ENCODE measurements at places on chromosomes 1 and 21.

- H3K4me1 ChIP-seq, result no peaks in the 10 kb centered on the region
- peak overlapping the region; percentile 67 for H3K27ac ChIP-seq
- H3K27me3 ChIP-seq, result no peaks in the 10 kb centered on the region
- no peaks in the 10 kb centered on the region for H3K36me3 ChIP-seq
- DNase-seq, result peak; percentile 35
Measured at GRCh38 chr1:44941424-44942324, 44.7 kb downstream of the EIF2B3 start.

GRCh38 chr1:152343006-152343405, 16.8 kb downstream of the FLG2 start:
- peaks cover 5% of the 10 kb centered on the region for H3K27me3 ChIP-seq
- no peak overlapping the region for H3K4me3 ChIP-seq
- H3K27ac ChIP-seq, result no peak overlapping the region
- H3K36me3 ChIP-seq, result no peaks in the 10 kb centered on the region

GRCh38 chr21:42343101-42343500, 7.7 kb downstream of the TFF2 start:
- H3K27me3 ChIP-seq, result no peaks in the 10 kb centered on the region
- no peak for DNase-seq
- no peaks in the 10 kb centered on the region for H3K36me3 ChIP-seq
- H3K27ac ChIP-seq, result no peak overlapping the region
- no peak overlapping the region for H3K4me3 ChIP-seq

DNA sequence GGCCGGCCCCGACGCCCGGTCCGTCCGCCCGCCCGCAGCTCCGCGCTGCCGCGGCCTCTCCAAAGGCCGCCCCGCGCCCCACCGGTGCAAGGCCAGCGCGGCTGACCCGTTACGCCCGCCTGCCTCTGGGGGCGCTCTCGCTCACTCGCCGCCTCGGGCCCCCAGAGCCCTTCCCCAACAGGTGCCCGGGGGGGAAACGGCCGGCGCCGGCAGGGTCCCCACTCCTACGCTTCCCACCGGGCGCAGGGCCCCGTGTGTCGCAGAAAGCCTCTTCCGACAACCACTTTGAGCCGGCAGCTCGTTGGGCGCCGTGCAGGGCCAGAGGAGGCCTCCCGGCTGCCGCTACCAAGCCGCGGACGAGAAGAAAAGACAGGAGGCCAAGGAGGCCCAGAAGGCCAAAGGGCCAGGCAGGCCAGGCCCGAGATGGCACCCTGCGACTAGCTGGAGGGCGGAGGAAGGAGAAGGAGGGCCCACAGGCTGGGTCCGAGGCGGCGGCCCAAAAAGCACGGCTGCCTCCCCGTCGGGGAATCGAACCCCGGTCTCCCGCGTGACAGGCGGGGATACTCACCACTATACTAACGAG, 64.9 kb upstream of the FCGR2A start:
- no peaks in the 10 kb centered on the region for H3K27me3 ChIP-seq
- DNase-seq, result peak; percentile 84
- peak overlapping the region; percentile 60 for H3K27ac ChIP-seq
- no peaks in the 10 kb centered on the region for H3K36me3 ChIP-seq

GRCh38 chr1:54296666-54297065, 96.7 kb downstream of the MRPL37 start:
- H3K4me1 ChIP-seq, result no peaks in the 10 kb centered on the region
- no peaks in the 10 kb centered on the region for H3K36me3 ChIP-seq
- no peaks in the 10 kb centered on the region for H3K27me3 ChIP-seq
- no peak overlapping the region for H3K4me3 ChIP-seq
- H3K27ac ChIP-seq, result no peak overlapping the region
- DNase-seq, result no peak

- H3K4me3 ChIP-seq, result no peak overlapping the region
- peaks cover 45% of the 10 kb centered on the region for H3K4me1 ChIP-seq
- H3K36me3 ChIP-seq, result 0 out of 2 replicates have a peak, but pooled peaks cover 3% of the 10 kb centered on the region
Measured at GRCh38 chr1:167797015-167797414, 75.2 kb downstream of the MPZL1 start.

GRCh38 chr1:5709461-5709975, 282.7 kb downstream of the NPHP4 start:
- no peak for DNase-seq
- peaks cover 67% of the 10 kb centered on the region for H3K27me3 ChIP-seq
- H3K4me1 ChIP-seq, result no peaks in the 10 kb centered on the region
- no peak overlapping the region for H3K4me3 ChIP-seq

DNA sequence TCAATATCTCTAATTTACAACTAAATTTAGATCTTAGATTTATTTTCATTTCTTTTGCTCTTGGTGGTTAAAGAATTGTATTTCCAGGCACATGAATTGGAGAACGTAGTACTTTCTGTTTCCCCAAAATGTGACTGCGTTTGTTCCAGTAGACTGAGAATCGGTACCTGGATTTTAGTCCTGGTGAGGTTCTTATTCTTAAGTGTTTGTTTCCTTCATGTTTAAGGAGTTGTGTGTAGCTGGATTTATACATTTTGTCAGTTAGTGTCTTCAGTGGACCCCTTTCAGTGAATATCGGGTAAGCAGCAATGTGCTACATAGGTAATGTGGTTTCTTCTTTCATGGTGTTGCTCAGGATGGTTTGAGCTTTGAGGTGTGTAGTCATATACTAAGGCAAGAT, 6.8 kb downstream of the MIER1 start:
- no peaks in the 10 kb centered on the region for H3K36me3 ChIP-seq
- H3K27me3 ChIP-seq, result no peaks in the 10 kb centered on the region

GRCh38 chr1:6172549-6172948, 7.6 kb downstream of the CHD5 start:
- DNase-seq, result peak; percentile 50
- H3K27me3 ChIP-seq, result peaks cover 6% of the 10 kb centered on the region
- peaks cover 6% of the 10 kb centered on the region for H3K4me1 ChIP-seq
- H3K36me3 ChIP-seq, result no peaks in the 10 kb centered on the region
- no peak overlapping the region for H3K4me3 ChIP-seq

DNA sequence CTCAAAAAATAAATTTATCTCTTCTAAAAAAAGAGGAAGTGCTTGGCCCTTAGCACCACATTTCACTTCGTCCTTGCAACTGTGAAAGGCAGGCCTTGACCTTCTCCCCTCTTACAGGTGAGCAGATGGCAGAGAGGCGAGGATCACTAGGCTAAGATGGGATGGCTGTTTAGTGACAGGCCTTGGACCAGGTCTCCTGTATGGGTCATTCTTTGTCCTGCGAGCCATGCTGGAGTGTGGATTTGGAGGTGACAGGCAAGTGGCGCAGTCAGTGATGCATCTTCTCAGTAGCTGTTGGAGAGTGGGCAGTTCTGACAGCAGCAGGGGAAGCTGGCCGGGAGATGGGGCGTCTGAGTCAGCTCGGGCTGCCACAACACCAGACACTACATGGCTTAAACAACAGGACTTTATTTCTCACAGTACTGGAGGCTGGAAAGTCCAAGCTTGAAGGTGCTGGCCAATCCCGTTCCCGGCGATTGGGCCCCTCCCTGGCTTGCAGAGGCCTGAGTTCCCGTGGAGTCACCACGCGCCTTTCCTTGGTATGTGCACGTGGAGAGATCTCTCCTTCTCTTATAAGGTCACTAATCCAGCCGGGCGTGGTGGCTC, 16.5 kb downstream of the SLC27A3 start:
- H3K27me3 ChIP-seq, result no peaks in the 10 kb centered on the region
- no peak overlapping the region for H3K4me3 ChIP-seq
- no peaks in the 10 kb centered on the region for H3K36me3 ChIP-seq
- no peaks in the 10 kb centered on the region for H3K4me1 ChIP-seq
- no peak for DNase-seq
- no peak overlapping the region for H3K27ac ChIP-seq

- no peak overlapping the region for H3K4me3 ChIP-seq
- no peaks in the 10 kb centered on the region for H3K27me3 ChIP-seq
- no peaks in the 10 kb centered on the region for H3K36me3 ChIP-seq
- H3K27ac ChIP-seq, result no peak overlapping the region
- H3K4me1 ChIP-seq, result no peaks in the 10 kb centered on the region
Measured at GRCh38 chr1:181169281-181169865, 80.9 kb downstream of the IER5 start.

DNA sequence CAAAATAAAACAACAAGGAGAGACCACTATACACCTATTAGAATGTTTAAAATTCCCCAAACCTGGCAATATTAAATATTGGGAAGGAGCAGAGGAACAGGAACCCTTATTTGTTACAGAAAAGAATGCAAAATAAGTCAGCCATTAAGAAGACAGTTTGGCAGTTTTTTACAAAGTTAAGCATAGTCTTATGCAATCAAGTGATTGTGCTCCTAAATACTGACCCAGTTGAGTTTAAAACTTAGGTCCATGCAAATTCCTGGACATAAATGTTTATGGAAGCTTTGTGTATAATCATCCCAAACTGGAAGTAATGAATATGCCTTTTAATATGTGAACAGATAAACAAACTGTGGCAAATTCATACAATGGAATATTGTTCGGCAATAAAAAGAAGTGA, 72.9 kb upstream of the RGS4 start:
- H3K27ac ChIP-seq, result no peak overlapping the region
- H3K36me3 ChIP-seq, result no peaks in the 10 kb centered on the region
- H3K4me1 ChIP-seq, result no peaks in the 10 kb centered on the region
- no peak overlapping the region for H3K4me3 ChIP-seq

- no peak overlapping the region for H3K27ac ChIP-seq
- peaks cover 4% of the 10 kb centered on the region for H3K4me1 ChIP-seq
- no peaks in the 10 kb centered on the region for H3K27me3 ChIP-seq
- no peak for DNase-seq
- H3K4me3 ChIP-seq, result no peak overlapping the region
Measured at GRCh38 chr1:177287270-177287669, 116.5 kb downstream of the BRINP2 start.

DNA sequence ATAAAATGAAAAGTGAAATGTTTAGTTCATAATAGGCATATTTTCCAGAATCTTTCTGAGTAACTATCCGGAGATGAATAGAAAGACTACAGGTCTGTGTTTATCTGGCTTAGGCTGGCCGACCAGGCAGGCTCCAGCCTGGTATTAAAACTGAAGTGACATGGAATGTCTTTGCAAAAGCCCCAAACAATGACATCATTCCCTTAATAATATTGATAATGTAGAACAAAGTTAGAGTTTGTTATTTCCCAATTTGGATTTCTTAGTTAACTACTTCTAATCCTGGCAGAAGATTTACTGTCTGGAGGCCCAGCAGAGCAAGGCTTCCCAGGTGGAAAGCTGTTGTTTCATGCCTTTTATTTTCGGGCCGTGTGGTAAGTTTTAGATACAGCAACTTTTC, 207.7 kb downstream of the GREM2 start:
- peaks cover under 1% of the 10 kb centered on the region for H3K4me1 ChIP-seq
- H3K36me3 ChIP-seq, result no peaks in the 10 kb centered on the region
- no peak overlapping the region for H3K4me3 ChIP-seq
- H3K27me3 ChIP-seq, result no peaks in the 10 kb centered on the region
- no peak overlapping the region for H3K27ac ChIP-seq

DNA sequence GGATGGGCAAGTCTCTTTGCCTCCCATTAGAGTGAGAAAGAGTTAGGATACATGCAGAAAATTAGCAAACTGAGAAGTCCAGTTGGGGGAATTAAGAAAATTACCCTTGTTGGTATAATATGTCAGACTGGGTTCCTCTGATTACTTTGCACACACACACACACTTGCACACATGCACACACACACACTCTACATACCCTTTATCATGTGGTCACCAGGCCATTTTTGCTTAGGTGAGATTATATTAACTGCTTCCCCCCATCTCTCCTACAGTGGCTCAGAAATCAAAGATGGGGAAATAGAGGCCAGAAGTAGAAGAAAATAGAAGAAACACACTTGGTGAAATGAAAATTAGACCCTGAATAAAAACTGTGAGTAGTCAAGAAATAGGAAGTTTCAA, 917 bp upstream of the LIX1L start:
- H3K36me3 ChIP-seq, result no peaks in the 10 kb centered on the region
- no peak overlapping the region for H3K4me3 ChIP-seq
- no peak overlapping the region for H3K27ac ChIP-seq
- DNase-seq, result no peak
- peaks cover 54% of the 10 kb centered on the region for H3K4me1 ChIP-seq

DNA sequence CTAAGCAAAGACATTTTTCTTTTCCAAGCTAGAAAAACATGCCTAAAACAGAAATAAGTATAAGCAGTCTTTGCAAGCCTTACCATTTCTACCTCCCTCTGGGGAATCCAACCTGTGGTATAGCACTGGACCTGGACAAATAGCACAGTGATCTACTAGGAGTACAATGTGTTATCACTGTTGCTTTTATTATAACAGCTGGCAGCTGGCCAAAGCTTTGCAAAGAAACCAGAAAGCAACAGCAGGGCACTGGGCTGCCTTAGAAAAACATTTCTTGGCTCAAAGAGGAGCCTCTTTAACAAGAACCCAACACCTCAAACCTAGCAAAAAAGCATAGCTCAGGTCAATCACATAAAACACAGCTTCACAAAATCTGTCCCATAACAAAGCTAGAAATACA, 294.5 kb upstream of the GREM2 start:
- H3K27me3 ChIP-seq, result peaks cover 73% of the 10 kb centered on the region
- no peaks in the 10 kb centered on the region for H3K36me3 ChIP-seq
- H3K4me1 ChIP-seq, result no peaks in the 10 kb centered on the region
- H3K27ac ChIP-seq, result no peak overlapping the region

- H3K27ac ChIP-seq, result no peak overlapping the region
- H3K4me1 ChIP-seq, result peaks cover 7% of the 10 kb centered on the region
- no peak overlapping the region for H3K4me3 ChIP-seq
- H3K36me3 ChIP-seq, result no peaks in the 10 kb centered on the region
- no peaks in the 10 kb centered on the region for H3K27me3 ChIP-seq
- peak; percentile 30 for DNase-seq
Measured at GRCh38 chr1:208475951-208476845, 232.0 kb upstream of the PLXNA2 start.

- DNase-seq, result peak; percentile 70
- H3K27me3 ChIP-seq, result no peaks in the 10 kb centered on the region
- H3K4me1 ChIP-seq, result peaks cover 51% of the 10 kb centered on the region
- peak overlapping the region; percentile 76 for H3K27ac ChIP-seq
- peaks cover 30% of the 10 kb centered on the region for H3K36me3 ChIP-seq
Measured at GRCh38 chr1:207868251-207868773, 42.6 kb downstream of the CD34 start.

GRCh38 chr1:159823406-159823805, 3.3 kb upstream of the SLAMF8 start:
- no peak overlapping the region for H3K4me3 ChIP-seq
- no peak for DNase-seq
- no peaks in the 10 kb centered on the region for H3K27me3 ChIP-seq
- H3K27ac ChIP-seq, result no peak overlapping the region
- H3K36me3 ChIP-seq, result no peaks in the 10 kb centered on the region
- 0 out of 2 replicates have a peak, but pooled peaks cover under 1% of the 10 kb centered on the region for H3K4me1 ChIP-seq

- no peaks in the 10 kb centered on the region for H3K36me3 ChIP-seq
- H3K4me3 ChIP-seq, result no peak overlapping the region
- no peaks in the 10 kb centered on the region for H3K27me3 ChIP-seq
- H3K27ac ChIP-seq, result no peak overlapping the region
- no peak for DNase-seq
- peaks cover 9% of the 10 kb centered on the region for H3K4me1 ChIP-seq
Measured at GRCh38 chr1:185402930-185403329, 85.9 kb upstream of the IVNS1ABP start.

GRCh38 chr21:45580181-45580575, 37.9 kb upstream of the SLC19A1 start:
- no peak overlapping the region for H3K27ac ChIP-seq
- no peaks in the 10 kb centered on the region for H3K4me1 ChIP-seq
- no peaks in the 10 kb centered on the region for H3K36me3 ChIP-seq
- no peak for DNase-seq
- H3K27me3 ChIP-seq, result peaks cover 28% of the 10 kb centered on the region
- no peak overlapping the region for H3K4me3 ChIP-seq
